KBM-7 (cell line): ENCODE measurements at places on chromosomes 4 and X.

GRCh38 chrX:130111220-130112154 lies 1.2 kb upstream of the ELF4 start:
- DNase-seq = no peak

- DNase-seq = no peak
Measured at GRCh38 chr4:127997534-127998388, 32.6 kb downstream of the ABHD18 start.

DNA sequence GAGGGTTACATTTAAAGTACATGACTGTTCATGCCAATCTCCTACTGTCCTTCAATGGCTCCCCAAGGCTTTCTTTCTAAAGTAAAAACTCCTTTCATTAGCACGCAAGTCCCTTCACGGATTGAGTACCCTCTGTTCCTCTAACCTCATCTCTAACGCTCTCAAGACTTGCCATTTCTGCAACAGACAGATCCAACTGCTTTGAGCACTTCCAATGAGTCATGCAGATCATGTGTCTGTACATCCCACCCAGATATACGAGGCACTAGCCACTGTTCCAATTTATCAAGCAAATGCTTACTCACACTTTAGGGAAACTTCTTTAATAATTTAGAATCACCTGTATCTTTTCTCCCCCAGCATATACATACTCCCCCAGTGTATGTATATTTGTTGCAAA lies 332.5 kb upstream of the ZFP42 start:
- DNase-seq = no peak

GRCh38 chr4:171583790-171584189 lies 229.4 kb upstream of the GALNTL6 start:
- DNase-seq = no peak

DNA sequence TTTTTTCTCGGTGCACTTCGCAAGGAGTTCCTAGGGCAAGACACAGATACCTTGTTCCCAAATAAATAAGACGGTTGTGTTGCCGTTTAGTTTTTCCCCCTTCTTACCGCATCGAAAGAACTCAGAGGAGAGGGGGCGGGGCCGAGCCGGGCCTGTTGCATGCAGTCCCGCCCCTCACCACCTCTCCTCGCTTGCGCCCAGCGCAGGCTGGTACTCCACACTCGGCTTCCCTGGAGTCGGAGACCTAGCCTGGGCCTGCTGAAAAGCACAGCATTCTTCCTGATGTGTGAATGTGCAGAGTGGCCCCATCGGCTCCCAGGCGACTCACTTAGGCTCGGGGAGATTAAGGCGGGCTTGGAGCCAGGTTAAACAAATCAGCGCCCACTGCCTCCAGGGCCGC lies 26.1 kb upstream of the VMA21 start:
- DNase-seq = no peak

- DNase-seq = no peak
Measured at GRCh38 chrX:68935362-68935761, 106.5 kb downstream of the EFNB1 start.

GRCh38 chrX:9662148-9662547 lies 103.5 kb downstream of the GPR143 start:
- DNase-seq = no peak

GRCh38 chr4:8164687-8165086 lies 6.1 kb upstream of the ABLIM2 start:
- DNase-seq = no peak

GRCh38 chr4:143082701-143083100 lies 102.0 kb upstream of the USP38 start:
- no peak for DNase-seq

DNA sequence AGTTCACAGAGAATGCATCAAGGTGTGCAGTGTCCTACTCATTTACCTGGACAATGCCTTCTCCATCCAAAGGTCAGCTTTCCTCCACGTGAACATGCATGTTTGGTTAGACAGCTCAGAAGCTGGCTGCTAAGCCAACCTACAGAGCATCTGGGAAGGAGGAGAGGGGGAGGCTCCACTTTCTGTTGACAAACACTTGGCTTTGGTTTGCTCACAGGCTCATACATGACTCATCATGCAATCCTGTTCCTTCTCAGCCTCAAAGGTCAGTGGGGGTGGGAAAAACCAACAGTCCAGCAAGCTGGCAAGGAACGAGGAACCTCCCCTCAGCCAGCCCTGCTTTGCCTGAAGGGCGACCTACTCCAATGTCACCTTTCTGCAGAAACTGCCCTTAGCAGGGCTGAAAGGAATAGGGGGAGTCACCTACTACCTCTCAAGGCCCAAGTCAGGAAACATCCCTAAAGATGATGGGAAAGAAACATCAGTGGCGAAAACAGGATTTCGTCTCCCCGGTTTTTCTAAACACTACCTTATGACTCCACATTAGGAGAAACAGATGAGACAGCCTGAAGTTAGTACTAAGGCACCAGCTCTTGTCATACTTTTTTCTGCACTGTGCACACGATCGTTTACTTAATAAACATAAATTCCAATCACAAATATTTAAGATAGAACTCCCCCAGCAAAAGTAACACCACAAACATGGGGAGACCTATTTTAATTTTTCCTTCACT lies 37.9 kb downstream of the RELL1 start:
- peak; percentile 15 for DNase-seq

- no peak for DNase-seq
Measured at GRCh38 chrX:100911731-100912130, 17.0 kb downstream of the XKRX start.

DNA sequence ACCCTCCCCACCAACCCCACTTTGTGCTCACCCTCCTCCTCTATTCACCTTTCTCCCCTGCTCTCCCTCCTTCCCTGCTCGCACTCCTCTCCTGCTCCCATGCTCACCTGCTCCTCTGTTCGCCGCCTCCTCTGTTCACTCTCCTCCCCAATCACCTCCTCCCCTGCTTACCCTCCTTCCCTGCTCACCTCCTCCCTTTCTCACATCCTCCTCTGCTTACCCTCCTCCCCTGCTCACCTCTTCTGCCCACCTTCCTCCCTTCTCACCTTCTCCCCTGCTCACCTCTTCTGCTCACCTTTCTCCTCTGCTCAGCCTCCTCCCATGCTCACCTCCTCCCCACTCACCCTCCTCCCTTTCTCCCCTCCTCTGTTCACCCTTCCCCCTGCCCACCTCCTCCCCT lies 357.2 kb downstream of the UNC5C start:
- DNase-seq = no peak

DNA sequence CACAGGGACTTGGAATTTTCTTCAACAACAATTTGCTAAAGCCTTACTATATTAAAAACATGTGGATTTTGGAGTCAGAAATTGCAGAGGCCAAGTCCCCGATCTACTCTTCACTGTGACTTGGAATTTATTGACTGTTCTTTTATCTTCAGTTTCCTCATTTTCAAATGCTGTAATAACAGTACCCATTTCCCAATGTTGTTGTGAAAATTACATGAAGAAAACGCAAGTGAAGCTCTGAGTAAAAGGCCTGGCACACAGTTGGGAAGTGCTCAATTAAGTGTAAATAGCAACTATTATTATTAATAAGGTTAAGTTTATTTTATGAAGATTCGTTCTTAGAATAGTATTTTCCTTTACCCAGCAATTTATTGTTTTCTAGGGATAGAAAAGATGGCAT lies 15.7 kb downstream of the STBD1 start:
- no peak for DNase-seq

DNA sequence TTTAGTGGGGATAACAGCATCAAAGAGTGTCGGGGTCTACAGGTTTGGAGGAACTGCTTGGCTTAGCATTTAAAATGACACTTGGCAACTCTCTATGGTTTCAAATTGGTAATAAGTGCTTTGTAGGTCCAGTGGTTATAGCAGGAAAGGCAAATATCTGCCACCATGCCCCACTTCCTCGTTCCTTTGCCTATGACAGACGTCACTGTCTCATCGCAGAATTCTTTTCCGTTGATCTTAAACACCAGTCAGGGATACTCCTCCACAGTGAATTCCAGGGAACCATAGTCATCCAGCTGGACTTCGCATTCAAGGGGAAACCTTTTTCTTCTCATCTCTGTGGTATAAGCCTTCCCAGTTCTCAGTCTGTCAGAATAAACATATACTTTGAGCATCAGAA lies 319.1 kb downstream of the GPAT3 start:
- DNase-seq = no peak

DNA sequence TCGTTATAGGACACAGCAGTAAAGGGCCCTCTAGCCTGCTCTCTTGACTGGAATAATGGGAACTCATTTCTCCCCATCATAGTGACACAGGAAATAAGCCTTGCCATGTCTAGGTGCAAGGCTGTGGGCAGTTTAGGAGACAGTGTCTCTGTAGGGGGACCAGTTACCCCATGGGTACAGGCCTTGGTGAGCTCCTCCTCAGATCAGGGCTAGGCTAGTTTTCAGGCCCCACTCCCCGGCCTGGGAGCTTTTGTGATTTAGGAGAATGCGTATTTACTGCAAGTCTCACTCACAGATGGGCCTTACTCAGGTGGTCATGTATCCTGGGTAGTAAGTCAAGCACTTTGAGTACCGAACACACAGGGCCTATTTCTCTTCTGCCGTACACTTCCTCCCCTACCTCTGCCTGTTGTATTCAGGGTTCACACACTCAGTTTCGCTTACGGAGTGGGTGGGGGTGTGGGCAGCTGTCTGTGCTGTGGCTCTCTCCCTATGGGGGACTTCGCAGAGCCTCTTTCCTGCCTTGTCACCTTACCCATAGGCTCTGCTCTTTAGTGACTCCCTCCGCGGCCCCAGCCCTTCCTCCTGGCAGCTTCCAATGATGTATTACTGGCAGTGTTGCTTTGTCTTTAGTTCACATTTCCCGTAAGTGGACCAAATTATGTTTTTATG lies 34.2 kb downstream of the FAM193A start:
- no peak for DNase-seq

DNA sequence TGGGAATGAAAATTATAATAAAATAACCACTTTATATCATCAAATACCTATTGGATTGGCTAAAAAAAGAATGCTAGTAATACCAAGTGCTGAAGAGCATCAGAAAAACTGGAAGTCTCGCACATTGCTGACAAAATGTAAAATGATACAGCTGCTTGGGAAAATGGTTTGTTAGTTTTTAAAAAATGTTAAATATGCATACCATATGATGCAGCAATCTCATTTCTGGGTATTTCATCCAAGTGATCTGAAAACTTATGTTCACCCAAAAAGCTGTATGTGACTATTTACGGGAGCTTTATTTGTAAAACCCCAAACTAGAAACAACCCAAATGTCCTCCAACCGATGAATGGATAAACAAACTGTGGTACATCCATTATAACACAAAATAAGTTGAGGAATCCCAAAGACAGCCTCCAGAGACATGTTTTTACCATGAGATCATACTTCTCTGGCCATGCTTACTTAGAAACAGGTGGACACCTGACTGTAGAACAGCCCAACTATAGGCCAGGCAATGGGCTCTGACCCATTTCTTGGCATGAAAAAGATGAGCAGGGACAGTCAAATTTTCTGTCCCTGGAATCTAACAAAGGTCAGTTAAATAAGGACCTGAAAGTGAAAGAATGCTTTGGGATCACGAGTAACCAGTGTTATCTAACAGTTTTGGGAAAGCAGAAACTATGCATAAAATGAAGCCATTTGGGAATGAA lies 47.5 kb upstream of the FAM120C start:
- DNase-seq = no peak

GRCh38 chr4:81503586-81503985 lies 31.9 kb upstream of the RASGEF1B start:
- DNase-seq = no peak

- DNase-seq = no peak
Measured at GRCh38 chr4:147765121-147765529, 33.2 kb downstream of the ARHGAP10 start.

DNA sequence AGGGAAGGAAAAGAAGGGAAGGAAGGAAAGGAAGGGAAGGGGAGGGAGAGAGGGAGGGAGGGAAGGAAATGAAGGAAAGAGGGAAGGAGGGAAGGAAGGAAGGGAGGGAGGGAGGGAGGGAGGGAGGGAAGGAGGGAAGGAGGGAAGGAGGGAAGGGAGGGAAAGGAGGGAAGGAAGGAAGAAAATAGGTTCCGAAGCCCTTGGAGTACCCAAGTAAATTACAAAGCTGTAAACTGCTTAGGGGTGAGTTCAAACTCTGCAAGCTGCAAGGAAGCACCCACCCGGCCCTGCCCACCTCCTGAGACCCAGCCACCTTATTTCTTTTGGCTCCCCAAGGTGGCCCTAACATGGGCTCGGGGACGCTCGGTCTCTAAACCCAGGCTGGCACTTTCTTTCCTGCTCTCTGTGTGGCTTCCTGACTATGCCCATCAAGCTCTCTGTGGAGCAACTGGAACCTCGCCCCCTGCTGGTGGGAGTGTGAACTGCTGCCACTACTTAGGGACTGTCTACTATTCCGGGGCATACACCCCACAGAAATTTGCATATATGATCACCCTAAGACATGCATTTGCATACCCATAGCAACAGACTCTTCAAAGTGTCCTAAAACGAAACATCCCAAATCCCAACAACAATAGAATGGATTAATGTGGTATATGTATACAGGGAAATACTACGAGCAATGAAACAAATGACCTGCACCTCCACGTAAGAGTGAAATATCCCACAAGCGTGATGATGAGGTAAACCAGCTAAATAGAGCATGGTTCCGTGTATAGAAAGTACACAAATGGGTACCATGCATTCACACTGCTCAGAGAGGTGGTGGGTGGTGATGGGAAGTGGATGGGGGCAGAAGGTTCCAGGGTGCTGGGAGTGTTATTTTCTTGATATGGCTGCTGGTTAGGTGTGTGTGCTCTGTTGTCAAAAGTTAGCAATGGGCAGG lies 151.7 kb upstream of the TBL1X start:
- DNase-seq = peak; percentile 63

DNA sequence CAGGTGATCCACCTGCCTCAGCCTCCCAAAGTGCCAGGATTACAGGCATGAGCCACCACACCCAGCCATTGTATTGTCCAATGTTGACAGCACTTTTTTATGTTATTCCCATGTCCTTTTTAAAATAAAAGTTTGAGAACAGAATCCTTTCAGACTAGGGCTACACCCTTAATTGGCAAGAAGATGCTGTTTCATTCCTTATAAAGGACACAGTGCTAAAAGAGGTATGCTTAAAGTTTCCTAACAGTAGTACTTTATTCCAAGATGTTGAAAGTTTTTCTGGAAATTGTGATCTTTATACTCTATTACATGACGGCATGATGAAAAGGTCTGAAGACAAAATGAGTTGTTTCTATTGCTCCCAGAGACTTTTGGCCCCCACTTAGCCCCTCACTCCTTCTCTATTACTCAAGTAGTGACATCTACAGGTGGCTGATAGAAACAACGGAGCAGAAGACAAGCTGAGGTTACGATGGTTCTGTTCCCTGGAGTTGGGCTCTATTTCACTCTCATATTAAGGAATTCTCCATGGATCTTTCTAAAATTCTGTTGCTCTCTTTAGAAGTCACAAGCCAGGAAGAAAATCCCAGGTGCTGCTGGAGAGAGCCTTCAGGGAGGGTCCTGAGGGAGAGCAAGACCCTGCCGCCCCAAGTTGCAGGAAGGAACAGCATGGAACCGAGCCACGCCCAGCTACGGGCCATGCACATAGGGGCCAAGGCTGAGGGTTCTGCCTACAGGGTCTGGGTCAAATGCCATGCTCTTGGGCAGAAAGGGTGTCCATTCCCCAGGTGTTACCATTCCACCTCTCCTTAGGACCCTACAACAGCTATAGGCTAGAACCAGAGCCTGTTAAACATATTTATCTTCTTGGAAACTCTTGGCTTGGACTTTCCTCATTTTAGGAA lies 22.8 kb downstream of the RPL9 start:
- no peak for DNase-seq
